ENCODE measurements at places on chromosomes 7 and 10. TPM values are rescaled to one million over a fixed set of nuclear protein-coding genes. Genes with fewer than 3 reads are reported as not detected.

GRCh38 chr7:87876869-87877234 is 559 bp downstream of the DBF4 start:
- peak; percentile 71 for DNase-seq

DNA sequence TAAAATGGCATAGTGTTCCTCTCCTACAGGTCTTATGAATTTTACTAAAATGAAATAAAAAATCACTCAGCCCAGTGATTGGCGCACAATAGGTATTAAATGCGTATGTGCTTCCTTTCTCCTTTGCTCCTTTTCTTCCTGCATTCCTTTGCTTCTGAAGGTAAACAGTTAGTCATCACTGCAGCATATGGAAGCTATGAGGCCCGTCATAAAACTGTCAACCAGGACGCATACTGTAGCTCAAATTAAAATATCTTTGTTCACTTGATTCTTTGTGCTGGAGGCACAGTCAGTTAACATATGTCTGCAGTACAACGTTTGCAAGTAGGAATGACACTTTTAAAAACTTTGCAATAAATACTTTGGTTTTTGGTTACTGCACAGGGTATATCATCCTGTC is 374.7 kb downstream of the TCERG1L start:
- DNase-seq, result no peak

- DNase-seq, result no peak
Measured at GRCh38 chr7:69213878-69214277, 384.4 kb upstream of the AUTS2 start.

DNA sequence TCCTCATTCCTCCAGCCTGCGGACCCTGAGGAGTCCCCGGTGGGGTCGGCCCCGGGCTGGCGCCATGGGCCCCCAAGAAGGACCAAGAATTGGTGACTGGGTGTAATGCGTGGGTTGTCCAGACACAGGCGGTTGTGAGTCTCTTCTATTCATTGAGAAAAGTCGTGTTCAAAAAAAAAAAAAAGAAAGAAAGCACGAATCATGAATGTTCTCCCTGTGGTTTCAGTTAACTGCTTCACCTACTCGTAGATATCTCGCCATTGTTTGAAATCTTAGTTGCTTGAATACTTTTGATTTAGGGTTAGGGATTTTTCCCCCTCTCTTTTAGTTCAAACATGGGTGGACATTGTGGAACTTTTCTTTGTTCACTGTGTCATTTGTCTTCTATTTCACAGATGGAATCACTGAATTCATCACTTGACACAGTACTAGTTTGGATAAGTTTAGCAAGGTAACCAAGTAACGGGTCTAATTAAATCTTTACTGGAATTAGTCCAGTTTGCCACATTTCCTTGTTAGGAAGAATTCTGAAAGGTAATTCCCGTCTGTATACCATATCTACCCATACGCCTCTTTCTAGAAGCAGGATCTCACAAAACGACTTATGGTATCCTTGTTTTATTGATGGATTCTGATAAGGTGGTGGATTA is 775 bp downstream of the STARD3NL start:
- no peak for DNase-seq

DNA sequence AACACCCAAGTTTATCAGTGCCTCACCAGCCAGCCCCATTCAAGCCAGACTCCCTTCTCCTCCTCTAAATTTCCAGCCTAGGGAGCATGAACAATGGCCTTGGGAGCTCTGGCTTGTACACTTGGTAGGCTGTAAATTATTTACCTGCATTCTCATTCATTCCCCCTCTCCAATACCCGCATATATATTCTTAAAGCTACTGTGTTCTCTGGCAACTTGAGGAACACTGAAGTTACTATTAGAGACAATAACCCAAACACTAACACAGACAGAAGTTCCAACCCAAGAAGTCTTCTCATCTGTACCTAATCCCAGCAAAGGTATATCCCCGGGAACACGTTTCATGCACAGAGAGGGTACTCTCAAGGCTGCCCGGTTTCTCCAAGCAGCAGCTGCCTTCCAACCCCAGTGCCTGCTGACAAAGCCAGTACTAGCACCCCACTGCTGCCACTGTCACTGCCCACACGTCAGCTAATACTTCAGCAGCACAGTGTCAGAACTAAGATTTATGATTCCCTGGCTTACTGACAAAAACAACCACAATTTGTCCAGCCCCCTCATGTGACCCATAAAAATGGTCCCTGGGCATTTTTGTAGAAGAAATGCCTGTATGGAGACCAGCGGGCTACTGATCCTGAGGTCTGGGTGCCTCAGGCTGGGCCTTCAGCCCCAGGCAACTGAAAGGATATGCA is 3.1 kb downstream of the WDR91 start:
- no peak for DNase-seq

DNA sequence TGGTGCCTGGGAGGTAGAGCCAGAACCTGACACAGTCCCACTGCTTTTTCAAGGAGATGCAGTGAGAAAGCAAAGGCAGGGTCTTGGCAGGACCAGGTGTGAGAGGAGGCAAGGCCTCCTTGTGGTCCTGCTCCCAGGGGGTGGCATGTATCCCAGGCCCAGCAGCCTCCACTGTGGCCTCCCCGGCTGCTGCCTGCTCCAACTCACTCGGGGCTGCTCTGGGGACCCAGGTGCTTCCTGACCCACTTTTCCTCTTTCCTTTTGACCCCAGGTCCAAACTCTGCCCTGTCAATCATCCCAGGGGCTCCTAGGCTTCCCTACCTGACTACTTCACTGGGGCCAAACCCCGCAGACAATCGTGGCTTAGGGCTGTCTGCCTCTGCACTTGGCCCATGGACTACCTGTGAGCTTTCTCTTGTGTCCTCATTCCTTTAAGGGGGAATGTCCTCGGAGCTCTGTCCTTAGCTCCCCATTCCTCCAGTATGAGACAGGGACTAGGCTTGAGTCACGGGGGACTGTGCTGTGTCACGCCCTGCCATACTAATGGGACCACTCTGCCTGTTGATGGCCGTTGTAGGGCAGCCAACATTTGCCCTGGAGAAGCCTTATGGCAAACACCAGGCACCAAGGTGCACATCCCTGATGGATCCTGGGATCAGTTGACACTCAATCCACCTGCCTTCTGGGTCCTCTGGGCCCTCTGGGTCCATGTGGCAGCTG is 1.1 kb upstream of the AEBP1 start:
- no peak for DNase-seq

DNA sequence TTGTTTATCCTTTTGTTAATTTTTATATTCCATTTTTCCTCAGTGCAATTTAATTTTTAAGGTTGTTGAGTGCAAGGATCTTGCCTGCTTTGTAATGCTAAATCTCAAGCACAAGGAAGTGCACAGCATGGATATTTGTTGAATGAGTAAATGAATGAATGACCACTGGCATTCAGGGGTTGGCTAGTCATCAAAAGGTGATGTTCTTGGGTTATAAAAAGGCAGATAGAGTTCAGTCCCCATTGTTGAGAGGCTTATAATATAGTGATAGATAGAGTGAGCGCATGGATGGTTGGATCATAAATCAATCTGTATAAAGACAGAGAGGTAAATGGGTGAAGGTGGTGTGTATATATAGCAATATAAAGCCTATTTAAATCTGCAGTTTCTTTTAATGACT is 193.2 kb upstream of the KLF6 start:
- DNase-seq, result no peak

DNA sequence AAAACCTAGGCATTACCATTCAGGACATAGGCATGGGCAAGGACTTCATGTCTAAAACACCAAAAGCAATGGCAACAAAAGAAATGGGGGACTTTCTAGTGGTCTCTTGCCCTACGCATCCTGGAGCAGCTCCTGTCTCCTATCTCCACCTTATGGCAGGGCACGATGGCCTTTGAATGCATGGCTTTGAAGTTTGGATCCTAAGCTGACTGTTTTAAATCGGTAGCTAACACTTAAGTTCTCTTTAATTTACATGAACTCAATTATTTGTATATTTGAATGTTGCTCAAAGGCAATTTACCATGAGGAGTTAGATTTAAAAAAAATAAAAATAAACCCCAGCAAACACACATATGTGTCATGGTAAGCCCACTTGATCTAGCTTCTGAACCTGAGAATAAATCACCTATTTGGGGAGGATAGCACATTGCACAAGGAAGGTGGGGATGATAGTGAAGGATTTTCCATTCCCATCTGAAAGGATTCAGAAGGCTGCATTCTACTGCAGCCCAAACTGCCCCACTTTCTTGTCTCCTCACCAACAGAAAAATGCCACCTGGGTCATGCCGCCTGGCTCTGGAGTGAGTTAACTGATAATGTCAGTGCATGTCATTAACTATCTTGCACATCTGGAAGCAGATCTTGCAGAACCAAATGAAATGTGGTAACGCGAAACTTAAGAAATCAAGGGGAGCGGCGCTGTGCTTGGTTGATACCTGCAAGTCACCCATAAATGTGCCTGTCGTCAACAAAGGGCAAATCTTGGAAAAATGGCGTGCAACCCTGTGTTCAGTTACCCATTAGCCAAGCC is 12.4 kb downstream of the KLF6 start:
- no peak for DNase-seq

Gene PDE6C
- total RNA-seq, result not detected

Gene FKBP6
- not detected for total RNA-seq

Data from left lung (tissue), 14 donors.